ENCODE measurements at places on chromosomes 3 and 15.
A peak's percentile ranks its signal among the peaks of the same experiment; 100 is the strongest.

DNA sequence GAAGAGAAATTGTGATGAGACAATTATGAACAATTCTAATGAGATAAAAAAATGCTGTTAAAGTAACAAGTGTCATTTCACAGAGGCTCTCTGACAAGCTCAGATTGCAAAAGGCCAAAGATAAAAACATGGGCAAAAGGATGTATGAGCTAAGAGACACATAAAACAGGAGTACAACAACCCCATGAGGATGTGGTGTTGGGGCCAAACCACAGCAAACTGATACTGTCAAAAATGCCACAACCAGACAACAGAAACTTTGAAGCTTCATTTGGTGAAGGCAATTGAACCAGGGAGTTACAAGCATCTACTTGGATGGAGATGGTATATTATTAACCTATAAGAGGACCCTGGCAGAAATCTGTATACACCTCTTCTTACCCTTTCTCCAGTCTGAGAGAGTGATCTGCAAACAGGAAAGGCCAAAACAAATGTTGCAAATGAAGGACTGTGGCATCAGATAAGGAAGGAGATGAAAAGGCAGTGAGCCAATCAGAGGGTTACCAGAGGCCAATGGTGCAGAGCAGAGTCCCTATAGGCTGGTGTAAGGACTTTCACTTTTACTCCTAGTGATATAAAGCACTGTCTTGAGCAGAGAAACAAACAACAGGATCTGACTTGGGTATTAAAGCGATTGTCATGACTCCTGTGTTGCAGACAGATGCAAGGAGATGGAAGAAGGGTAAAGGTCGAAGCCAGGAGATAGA is 659.0 kb downstream of the NTRK3 start:
- DNase-seq: no peak

- DNase-seq: no peak
Measured at GRCh38 chr3:187531831-187532230, 138.4 kb downstream of the SST start.

DNA sequence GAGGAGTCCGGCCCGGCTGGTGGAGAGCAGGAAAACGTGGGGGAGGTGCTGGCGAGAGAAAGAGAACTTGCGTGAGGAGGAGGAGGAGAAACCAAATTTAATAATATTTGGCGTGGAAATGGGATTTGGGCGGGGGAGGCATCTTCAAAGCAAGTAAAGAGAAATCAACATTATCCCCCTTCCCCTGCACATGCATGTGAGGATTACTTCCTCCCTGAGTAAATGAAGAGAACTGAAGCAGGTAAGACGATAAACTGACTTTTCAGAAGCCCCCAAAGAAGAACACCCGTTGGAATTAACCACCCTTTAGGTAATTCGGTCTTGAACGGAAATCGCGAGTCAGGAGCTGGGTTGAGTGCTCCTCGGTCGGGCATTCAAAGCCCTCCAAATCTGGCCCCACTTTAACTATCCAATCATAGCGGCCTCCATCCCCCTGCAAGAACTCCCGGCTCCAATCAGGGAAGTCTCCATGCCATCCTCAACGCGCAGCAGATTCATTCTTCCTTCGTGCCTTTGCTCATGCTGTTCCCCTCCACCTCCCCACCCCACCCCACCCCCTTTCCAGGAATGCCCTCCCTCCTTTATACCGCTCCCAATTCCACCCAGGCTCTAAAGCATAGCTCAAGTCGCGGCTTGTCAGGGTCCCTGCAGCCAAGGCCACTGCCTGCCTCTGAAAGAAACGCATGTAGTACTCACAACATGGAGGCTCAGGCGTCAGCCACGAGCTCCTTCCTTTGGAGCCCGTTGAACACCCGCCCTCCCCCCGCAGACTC is 545 bp upstream of the RFX7 start:
- DNase-seq: peak; percentile 76

DNA sequence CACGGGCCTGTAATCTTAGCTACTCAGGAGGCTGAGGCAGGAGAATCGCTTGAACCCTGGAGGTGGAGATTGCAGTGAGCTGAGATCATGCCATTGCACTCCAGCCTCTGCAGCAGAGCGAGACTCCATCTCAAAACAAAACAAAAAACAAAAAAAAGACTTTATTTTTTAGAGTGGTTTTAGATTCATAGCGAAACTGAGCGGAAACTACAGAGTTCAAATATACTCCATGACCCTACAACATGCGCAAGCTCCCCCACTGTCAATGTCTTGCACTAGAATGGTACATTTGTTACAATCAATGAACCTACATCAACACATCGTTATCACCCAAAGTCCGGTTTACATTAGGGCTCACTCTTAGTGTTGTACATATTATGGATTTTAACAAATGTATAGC is 2.2 kb upstream of the CRTAP start:
- DNase-seq: no peak

DNA sequence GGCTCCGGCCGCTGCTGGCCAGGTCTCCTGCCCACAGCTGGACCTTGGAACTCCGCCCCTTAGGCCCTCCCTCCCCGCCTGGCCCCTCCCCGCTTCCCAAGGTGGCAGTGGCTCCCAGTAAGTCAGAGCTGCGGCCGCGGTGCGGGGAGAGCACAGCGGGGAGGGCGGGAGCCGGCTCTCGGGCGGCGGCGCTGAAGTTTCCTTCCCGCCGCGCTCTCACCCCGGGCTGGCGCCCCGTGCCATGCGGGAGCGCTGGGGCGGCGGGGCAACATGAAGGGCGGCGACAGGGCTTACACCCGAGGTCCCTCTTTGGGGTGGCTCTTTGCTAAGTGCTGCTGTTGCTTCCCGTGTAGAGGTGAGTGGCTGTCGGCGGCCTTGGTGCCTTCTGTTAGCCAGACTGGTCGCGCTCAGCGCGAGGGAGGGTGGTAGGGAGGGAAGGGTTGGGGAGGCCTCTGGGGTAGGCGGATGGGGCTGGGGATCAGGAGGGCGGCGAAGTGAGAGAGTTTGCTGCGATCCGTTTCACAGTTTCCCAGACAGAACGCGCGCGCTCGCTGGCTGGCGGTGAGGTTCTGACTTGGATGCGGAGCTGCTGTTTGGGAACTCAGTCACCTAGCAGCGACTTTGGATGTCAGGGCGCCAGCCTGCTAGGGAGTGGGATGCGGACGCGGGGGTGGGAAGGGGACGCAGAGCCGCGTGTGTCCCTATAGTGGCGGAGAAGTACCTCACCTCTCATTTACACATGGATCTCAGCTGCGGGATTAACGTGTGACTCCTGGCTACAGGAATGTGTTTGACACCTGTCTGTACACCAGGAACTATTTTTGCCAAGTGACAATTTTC is 145.5 kb upstream of the UMPS start:
- peak; percentile 34 for DNase-seq

DNA sequence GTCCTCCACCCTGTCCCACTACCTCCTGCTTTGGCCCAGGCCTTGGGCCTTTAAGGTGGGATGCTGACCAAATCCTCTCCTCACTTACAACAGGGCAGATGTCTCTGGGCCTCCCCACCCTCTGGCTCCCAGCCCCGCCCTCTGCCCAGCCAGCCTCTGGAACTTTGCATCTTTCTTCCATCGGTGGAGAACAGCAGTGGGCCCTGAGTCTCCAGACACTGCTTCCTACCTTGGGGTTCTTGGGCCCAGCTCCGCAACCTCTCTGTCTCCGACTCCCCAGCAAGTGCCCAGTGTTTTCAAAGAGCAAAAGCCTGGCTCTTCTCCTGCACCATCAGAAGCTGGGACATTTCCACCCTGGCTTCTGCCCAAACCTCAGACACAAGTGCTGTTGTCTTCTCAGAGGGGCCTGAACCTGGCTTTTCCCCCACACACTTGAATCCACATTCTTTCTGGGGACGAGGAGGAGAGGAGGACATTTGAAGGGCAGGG is 33.1 kb downstream of the MRAS start:
- DNase-seq: peak; percentile 45

GRCh38 chr15:65841121-65841930 is 28.0 kb upstream of the RAB11A start:
- DNase-seq: no peak

DNA sequence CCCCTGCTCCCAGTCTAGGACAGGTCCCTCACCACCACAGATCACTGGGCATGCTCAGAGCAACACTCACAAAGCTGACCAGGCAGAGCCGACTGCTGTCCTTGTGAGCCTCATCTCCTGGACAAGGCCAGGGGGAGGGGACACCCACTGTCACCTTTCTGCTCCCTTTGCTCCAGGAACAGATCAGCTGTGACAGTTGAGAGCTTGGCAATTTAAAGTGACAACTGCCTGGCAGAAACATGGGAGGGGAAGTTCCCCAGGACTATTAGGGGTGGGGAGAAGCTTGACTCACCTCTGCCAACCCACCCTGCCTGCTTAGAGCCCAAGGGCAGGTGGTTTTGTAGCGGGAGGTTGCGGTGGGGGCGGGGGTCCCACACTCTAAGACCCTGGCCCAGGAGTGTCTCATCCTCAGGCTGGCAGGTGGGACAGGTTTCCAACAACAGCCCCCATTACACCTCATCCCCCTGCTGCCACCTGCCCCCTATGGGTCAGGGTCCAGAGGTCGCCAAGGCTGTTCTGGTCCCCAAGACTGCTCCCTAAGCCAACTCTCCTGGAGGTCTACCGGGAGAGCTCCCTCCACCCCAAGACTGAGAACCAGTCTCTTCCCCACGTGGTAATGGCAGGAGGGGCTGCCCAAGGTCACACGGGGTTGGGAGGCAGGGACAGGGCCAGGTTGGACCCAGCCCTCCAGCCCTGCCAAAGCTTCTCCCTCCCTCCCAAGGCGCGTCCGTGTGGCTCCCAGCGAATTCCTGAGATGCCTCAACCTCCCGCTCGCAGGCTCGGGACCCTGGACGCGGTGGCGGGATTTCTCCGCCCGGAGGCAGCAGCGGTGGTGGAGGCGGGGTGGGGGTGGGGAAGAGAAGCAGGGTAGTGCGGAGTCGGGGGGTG is 80.4 kb downstream of the IQSEC1 start:
- DNase-seq: no peak

DNA sequence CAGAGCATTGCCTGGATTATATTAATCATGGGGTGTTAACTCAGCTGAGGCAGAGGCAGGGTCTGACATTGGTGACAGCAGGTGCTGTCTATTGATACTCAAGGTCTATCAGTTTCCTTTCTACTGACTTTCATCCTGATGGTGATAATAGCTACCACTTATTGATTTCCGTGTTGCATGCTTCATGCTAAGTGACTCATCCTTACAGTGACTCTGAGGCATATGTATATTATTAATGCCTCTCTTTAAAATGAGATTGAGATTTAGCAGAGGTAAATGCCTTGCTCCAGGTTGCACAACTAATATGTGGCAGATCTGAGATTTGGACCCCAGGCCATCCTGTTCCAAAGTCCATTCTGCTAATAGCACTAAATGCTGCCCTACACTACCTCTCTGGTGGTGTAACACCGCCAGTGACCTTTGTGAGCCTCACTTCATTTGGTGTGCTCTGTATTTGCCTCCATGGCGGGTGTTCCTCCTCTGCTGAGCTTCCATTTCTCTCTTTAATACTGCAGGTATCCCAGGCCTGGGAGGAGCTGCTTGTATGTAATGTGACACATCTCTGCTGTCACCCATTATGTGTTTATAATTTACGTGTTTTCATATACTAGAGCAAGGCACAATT is 50.4 kb downstream of the GPR171 start:
- no peak for DNase-seq

GRCh38 chr3:57855281-57855680 is 99.2 kb downstream of the SLMAP start:
- no peak for DNase-seq
